Stimulated activated CD4-positive, alpha-beta T cell treated with anti-CD3 and anti-CD28 coated beads, Interleukin-4, amount 100 ng/mL, for 24 hours (primary cell): ENCODE measurements at places on chromosomes 6 and 20.
A peak's percentile ranks its signal among the peaks of the same experiment; 100 is the strongest.

- no peak for DNase-seq
These were observed 32.6 kb downstream of the MYT1 start for GRCh38 chr20:64196847-64197306.

GRCh38 chr6:83868639-83869038 is 9.2 kb downstream of the CYB5R4 start:
- no peak for DNase-seq

DNA sequence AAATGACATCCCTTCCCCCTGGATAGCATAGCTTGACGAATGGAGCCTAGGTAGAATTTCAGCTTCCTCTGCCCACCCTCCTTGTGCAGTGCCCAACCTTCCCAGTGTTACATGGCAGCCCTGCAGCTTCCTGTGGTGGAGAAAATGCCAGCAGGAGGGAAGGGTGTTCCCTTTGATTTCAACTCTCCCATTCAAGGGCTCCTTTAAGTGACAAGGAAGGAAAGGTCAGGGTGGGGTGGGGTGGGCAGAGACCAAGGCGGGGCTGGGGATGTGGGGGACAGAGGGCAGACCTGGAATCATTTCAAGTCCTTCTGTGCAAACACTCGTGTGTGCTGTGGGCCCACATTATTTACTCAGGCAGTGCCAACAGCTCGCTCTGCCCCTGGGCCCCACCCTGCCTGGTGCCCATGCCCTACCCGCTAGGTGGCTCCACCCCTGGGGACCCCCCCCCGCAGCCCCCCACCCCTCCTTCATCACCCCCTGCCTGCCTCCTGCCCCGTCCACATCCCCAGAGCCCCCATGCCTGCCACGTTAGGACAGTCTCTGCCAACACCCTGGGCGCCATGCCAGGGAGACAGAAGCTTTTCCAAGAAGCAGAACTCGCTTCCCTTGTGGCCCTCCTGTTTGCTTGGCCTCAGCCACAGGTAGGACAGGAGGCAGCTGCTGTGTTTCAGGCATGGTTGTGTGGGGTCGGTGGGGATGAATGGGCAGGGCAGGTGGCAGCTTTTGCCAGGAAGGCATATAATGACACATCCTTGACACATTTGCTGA is 9.4 kb downstream of the SPDEF start:
- no peak for DNase-seq

GRCh38 chr6:89763550-89763949 is 56.0 kb downstream of the MDN1 start:
- no peak for DNase-seq

- DNase-seq = no peak
These were observed 73.7 kb upstream of the ESR1 start for GRCh38 chr6:151733680-151734320.

- no peak for DNase-seq
These were observed 42.2 kb downstream of the RIOK1 start for GRCh38 chr6:7431674-7432390.

DNA sequence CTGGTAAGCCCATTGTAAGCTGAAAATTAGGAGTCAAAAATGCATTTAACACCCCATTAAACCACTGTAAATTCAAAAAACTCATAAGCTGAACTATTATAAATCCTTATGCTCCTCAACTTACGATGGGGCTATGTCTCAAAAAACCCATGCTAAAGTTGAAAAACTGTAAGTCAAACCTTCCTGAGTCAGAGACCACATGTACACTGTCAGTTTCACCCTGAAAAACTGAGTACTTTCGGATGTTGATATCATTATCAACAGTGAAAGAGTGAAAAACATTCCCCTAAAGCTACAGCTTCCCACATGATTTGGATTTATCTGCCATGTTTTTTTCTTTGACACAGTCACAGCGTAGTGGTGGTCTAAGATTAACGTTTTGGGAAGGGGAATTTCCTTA is 14.2 kb downstream of the RAB23 start:
- no peak for DNase-seq

DNA sequence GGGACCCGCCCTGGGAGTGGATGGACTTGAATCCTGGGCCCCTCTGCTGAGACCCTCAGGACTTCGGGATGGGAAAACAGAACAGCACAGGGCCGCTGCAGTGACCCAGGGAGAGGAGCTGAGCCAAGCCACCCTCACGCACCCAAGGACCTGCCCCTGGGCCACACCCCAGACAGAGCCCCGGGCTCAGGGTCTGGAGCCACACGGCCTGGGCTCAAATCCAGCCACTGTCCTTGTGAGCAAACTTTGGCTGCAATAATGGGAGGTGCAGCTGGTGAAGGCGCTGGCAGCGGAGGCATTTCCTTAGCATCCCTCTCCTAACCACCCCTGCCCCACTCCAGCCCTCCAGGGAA is 207.7 kb downstream of the PREX1 start:
- no peak for DNase-seq

DNA sequence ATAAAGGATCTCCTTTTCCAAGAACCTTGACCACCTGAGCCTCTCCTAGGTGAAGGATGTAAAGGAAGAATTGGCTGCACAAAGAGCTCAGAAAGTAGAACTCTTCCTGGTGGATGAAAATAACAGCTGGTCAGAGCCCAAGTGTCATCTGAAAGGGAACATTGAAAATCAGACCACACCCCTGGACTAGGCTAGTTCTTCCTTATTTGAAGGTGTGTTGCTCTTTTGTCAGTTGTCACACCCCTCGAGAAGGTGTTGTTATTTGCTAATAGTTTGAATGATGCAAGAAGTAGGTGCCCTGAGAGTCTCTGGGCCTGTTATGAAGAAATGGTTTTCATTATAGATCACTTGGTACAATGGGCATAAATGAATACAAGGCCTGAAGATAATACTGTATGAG is 31.1 kb downstream of the NHLRC1 start:
- no peak for DNase-seq

DNA sequence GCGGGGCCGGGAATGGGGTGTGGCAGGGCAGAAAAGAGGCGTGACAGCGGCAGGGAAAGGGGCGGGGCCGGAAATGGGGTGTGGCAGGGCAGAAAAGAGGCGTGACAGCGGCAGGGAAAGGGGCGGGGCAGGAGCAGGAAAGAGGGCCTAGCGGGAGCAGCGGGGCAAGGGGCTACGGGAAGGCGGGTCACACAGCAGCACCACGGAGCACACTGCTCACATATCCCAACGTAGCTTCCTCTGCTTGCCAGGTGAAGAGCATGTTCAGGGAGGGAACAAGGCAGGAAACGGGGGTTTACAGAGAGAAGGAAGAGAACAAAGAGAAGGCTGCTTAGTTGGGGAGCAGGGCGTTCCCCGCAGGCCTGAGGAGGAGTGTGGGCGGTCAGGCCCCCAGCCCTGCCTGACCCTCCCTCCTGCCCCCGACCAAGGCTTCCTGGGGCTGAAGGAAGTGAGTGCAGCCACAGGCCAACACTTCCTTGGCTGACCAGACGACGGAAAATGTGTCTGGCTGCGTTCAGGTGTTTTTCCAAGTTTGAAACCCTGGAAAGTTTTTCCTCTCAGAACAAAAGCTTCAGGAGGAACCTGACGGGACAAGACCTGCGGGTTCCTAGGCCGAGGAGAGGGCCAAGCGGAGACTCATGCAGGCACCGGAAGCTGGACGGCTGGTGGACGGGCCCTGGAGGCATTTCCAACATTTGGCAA is 13.8 kb downstream of the UCKL1 start:
- DNase-seq = peak; percentile 40

DNA sequence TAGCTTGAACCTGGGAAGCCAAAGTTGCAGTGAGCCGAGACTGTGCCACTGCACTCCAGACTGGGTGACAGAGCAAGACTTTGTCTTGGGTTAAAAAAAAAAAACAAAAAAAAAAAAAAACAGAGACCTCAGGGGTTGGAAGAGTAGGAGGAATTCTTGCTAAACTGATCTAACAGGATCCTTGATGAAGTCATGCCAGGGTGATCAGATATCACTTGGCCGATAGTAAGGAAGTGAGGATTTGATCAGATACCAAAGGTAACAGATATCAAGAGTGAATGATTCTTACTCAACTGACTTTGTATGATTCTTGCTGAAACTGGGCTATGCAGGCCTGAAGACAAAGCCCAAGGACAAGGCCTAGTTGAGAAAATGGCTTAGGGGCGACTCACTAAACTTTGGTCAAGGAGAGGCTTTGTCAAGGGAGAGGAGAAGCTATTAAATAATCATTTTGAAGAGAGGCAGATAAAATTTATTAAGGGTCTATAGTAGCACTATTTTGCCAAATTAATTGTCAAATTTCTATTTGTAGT is 624.7 kb downstream of the UTRN start:
- no peak for DNase-seq

DNA sequence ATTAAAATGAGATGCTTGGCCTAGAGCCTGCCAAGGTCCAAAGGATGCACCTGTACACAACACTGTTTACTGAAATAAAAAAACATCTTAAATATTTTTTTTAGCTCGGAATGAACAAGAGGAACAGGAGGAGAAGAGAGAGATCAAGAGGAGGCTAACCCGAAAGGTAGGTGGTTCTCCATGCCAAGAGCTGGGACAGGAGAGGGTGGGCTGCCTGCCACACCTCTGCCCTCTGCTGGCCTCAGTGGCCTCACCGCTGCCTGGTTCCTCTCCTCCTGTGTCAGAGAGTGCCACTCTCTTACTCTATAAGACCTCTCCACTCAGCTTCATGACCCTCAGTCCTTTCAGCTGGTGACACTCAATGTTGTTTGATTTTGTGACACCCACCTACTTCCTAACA is 50.2 kb downstream of the TBC1D7 start:
- DNase-seq = no peak

GRCh38 chr6:45555981-45556771 is 178.4 kb upstream of the SUPT3H start:
- no peak for DNase-seq

- no peak for DNase-seq
These were observed 359.2 kb downstream of the RIMS1 start for GRCh38 chr6:72245565-72245964.

DNA sequence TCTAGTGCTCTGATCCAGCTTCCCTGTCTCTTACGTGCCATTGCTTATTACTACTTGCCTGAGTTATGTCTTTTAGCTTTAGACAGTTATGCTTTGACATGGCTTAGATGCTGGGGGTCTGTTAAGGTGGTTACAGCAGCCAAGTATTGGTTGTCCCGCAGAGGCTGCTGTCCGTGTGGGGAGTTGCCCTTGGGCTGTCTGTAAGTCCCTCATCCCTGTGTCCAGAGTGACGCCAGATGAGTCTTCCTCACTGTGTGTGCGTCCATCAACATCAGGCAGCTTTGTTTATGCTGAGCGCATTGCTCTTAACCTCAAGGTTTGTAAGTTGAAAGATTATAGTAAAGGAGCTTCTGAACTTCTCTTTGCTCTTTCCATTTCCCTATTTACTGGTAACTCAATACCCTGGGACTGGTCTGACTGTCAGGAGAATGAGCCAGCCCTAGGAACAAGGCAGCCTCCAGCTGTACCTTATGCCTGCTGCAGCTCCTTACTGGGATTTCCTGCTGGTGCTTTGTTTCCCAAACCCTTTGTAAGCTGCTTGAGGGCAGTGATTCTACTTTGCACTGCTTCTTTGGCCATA is 7.2 kb downstream of the FAM120B start:
- no peak for DNase-seq

GRCh38 chr20:22575087-22575721 is 9.2 kb downstream of the FOXA2 start:
- DNase-seq = no peak

GRCh38 chr6:140581601-140582000 is 1207.2 kb upstream of the CITED2 start:
- DNase-seq = no peak
